ENCODE measurements at places on chromosomes 11 and 22.

GRCh38 chr11:793556-793955, 3.7 kb upstream of the CEND1 start:
- no peak for DNase-seq

- no peak for DNase-seq
Observed at GRCh38 chr11:36455658-36456111, 54.4 kb downstream of the TRAF6 start.

- DNase-seq = no peak
Observed at GRCh38 chr22:30267382-30268302, 991 bp upstream of the OSM start.

GRCh38 chr22:22714600-22715335, 70.4 kb downstream of the GGTLC2 start:
- no peak for DNase-seq

GRCh38 chr22:32539631-32540421, 65.2 kb downstream of the FBXO7 start:
- DNase-seq = no peak
